ENCODE measurements at places on chromosomes 6 and 20.

DNA sequence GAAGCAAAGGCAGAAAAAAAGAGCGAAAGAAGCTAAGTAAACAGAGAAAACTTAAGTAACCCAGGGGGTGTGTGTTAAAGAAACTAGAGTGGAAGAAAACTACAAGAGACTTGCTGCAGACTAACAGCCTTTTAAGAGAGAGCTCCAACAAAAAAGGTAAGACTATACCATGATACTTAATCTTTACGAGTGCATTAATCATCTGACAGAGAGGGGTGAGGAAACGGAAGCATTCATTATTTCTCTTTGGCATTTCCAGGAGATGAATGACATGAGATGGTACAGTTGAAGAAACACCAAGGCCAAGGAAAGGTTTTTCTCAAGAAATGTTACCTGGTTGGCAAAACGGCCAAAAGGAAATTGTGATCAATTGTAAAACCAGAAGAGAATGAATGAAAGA is 906.8 kb downstream of the QKI start:
- no peak for DNase-seq

GRCh38 chr6:36559011-36559793 is 11.9 kb upstream of the STK38 start:
- DNase-seq = no peak

DNA sequence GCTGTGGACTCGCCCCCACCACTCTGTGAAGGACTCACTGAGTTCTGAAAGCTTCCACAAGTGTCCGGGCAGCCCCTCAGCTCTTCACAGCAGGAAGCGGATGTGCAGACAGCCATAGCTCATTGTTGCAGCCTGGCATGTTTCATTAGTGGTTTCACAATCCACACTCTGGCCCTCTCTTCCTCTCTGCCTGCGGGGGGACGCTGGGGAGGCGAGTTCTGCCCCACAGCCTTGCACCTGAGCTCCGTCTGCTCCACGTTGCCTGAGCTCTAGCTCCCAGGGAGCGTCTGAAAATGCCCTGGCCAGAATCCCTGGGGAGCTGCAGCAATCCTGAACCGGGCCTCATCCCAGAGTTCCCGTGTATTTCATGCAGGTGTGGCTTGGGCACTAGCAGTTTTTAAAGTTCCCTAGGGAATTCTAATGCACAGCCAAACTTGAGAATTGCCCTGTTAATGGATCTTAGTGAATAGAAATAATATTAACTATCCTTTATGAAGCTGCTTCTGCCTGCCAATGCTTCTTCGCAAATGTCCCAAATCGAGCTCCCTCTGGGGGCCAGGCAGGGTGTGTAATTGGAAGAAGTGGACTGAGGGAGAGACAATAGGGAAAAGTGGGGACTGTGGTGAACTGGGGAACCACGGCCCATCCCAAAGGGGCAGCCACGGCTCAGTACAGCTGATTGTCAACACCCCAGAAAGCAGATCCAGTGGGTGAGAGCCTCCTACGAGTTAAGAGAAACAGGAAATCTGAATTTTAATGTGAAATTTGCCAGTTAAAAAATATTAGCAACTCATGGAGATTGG is 51.5 kb downstream of the CTCFL start:
- DNase-seq = no peak

DNA sequence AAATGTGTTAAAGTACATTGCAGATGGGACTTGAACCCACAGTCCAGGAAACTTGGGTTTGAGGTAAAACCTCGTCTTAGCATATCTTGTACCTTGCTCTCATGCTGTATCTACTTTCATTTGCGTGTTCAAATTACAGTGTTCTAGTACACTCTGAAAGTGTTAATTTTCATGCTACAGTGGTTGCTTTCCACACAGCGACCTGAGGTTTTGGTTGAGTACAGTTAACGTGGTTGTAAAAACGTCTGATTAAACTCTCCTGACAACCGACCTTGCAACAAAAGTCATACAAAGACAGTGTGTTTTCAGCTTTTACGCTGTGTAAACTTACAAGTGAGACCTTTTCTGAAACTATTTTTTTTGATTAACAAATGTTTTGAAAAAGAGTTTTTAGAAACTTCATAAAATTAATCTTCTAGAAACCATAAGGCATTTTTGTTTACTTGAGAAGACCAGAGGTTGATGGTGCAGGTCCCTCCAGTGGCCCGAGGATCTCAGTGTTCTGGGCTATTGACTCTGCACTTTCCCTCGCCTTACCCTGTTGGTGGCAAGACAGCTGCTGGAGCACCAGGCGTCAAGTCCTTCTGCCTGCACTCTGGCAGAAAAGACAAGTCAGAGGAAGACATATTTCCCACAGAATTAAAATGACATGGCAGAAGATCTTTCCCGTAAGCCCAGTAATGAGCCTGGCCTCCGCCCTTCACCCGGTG is 334.0 kb downstream of the THBS2 start:
- no peak for DNase-seq

DNA sequence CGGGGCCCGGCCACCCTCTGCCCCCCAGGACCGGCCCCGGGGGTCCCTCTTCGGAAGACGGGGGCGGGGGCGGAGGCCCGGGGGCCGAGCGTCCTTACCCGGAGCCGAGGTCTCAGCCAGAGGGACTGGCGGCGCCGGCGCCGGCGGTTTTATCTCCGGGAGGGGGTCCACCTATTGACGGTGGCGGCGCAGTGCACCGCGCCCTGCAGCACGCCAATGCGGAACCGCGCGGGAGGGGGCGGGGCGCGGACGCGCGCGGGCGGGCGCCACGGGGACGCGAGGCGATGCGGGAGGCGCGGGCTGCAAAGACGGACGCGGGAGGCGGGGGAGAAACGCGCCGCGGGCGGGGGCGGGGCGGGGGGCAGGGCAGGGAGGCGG is at the start of gene EEF1A2:
TSS of gene EEF1A2 (minus strand) at position 124 of the 378 bp plus-strand sequence. CDS start 1,320 bp downstream, outside the sequence.
- DNase-seq = peak; percentile 45

GRCh38 chr20:33561692-33562601 is 72.1 kb downstream of the CBFA2T2 start:
- no peak for DNase-seq

- DNase-seq = no peak
Measured at GRCh38 chr6:107647439-107647948, 157.6 kb downstream of the SOBP start.

DNA sequence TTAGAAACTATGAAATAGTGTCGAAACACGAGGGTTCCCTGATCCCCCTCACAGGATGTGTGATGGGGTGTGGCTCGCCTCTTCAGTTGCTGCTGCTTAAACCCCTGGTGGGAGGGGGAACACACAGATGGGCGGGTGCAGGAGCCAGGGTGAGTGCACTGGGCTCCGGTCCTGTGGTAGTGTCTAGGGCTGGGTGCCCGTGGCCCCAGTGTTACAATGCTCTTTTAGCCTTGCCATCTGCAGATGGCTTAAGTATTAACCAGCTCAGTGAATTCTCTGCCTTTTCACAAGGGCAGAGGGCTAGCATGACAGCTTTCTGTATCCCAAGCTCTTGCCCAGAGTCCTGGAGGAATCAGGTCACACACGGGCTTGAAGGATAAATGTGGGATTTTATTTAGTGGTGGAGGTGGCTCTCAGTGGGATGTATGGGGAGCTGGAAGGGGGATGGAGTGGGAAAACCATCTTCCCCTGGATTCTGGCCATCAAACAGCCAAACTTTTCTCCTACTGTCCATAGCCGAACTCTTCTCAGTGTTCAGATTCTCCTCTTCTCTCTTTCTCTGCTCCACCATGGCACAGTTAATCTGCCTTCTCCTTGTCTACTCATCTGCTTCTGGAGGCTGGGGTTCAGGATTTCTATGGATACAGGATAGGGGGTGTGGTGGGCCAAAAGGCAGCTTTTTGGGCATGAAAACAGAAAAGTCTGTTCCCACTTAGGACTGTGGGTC is 659.0 kb downstream of the EPM2A start:
- DNase-seq = no peak

GRCh38 chr6:167764713-167765479 is 61.8 kb upstream of the AFDN start:
- no peak for DNase-seq

DNA sequence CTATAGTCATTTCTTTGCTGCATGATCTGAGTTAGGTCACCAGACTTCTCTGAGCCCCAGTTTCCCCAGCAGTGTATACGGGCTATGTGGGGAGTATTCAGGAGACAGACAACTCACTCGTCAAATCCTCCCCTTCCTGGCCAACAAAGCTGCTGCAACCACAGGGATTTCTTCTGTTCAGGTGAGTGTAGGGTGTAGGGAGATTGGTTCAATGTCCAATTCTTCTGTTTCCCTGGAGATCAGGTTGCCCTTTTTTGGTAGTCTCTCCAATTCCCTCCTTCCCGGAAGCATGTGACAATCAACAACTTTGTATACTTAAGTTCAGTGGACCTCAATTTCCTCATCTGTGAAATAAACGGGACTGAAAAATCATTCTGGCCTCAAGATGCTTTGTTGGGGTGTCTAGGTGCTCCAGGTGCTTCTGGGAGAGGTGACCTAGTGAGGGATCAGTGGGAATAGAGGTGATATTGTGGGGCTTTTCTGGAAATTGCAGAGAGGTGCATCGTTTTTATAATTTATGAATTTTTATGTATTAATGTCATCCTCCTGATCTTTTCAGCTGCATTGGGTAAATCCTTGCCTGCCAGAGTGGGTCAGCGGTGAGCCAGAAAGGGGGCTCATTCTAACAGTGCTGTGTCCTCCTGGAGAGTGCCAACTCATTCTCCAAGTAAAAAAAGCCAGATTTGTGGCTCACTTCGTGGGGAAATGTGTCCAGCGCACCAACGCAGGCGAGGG is 594 bp upstream of the CDKN1A start:
- no peak for DNase-seq

Measured in activated effector memory CD4-positive, alpha-beta T cell treated with Interleukin-2 at 50 U/mL for 16 hours (primary cell).